ENCODE measurements at places on chromosomes 6 and 20.
A peak's percentile ranks its signal among the peaks of the same experiment; 100 is the strongest.

DNA sequence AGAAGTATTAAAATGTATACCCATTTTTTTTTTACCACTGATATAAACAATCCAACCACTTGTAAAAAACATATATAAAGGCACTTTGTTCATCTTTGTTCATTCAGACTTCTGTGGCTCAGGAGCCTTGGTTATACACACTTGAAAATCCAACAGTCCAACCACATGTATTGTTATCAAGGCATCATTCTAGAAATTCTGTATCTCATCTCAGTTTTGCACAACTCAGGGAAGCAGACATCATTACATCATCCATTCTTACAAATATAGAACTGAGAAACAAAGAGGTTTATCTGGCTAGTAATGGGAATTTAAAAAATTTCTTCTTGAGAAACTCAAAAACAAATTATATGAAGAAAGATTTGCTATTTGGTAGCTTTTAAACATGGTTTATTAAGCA lies 88.1 kb downstream of the HMGCLL1 start:
- no peak for DNase-seq

- DNase-seq: no peak
Observed at GRCh38 chr6:9482030-9482738, 932.7 kb downstream of the TFAP2A start.

- no peak for DNase-seq
Observed at GRCh38 chr6:38503032-38503773, 136.5 kb downstream of the BTBD9 start.

GRCh38 chr6:109736273-109737025 lies 45.4 kb downstream of the FIG4 start:
- no peak for DNase-seq

- DNase-seq: no peak
Observed at GRCh38 chr6:66186756-66187155, 479.7 kb upstream of the EYS start.

DNA sequence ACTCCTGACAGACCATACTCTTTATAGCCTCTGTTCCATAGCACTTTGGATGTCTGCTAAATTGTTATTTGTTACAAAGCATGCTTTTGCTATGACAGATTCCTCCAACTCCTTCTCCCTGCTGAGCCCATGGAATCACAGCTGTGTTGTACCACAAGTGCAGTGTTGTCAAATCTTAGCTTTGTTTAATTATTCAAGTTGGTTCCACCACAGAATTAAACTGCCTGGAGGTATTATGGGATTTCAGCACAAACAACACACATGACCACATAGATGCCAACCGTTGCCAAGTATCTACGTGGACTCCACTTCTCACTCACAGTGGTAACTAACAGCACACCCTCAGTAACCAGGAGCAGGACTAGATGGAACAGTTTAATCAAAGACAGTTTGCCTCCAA lies 32.7 kb upstream of the MARCKS start:
- DNase-seq: no peak

GRCh38 chr6:44002067-44002592 lies 125.1 kb downstream of the MRPL14 start:
- no peak for DNase-seq

DNA sequence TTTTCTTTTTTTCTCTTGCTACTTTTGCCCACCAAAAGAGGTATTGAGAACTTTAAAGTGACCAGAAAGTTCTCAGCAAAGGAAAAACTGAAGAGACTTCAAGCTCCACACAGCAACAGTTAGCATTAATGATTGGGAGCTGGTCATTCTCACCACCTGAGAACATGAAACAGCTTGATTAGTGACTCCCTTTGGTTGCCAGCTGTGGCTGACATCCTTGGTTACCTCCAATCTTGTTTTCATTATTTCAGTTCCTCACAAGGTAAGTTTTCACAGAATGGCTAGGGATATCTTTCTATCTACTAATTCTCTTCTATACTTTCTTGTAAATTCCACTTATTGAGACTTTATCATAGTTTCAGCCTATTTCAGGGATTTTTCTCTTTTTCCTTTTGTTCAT lies 427.9 kb downstream of the QKI start:
- no peak for DNase-seq

DNA sequence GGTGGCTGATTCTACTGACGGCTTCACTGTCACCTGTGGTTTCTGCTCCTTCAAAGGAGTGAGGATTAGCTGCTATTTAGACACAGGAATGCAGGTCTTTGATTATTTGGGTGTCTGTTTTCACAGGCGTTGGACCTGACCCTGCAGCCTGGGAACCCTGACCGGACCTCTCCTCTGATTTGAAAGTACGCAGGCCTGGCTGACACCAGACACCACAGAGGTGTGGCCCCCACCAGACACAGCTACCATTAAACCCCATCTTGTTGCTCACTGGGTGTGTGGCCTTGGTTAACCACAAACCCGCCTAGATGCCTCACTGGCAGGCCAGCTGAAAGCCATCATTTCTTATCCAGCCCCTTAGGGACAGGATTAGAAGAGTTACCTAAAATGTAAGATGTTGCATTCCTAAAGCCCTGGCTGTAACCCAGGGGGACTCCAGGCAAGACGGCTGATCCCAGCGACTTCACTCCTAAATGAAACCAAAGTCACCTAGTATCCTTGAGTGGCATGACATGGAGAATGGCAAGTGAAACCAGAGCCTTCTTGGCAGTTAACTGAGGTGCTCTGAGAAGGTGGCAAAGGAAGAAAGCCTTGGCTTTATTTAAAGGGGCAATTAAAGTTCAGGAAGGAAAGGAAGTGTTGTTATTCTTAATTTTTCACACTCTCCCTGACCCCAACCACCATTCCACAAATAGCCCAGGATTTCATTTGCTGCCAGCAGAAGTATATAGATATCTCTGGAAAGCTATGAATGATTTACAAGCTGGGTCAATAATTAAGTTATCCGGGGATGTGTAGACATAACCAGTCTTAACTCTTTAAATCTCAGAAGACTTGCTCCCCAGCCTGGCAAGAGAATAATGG lies 169.9 kb downstream of the QRSL1 start:
- DNase-seq: no peak

- DNase-seq: no peak
Observed at GRCh38 chr6:128388380-128388779, 132.0 kb downstream of the PTPRK start.

DNA sequence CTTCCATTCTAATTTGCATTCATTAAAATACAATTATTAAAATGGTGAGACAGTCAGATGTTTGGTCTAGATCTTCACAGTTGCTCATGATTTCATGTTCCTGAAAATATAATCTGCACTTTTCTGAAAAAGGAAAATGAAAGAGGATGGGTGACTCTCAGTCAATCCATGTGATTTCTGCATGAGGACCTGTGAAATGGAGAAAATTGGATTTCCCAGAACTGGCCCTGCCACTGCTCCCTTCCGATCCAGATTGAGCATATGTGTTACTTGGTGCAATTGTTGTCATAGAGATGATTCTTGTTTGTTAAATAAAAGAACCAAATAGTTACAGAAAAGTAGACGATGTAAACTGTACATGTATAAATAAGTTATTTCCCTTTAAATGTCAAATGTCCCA lies 37.4 kb downstream of the HAO1 start:
- no peak for DNase-seq

GRCh38 chr20:50854506-50855249 lies 59.8 kb downstream of the BCAS4 start:
- DNase-seq: no peak

- DNase-seq: no peak
Observed at GRCh38 chr6:70823651-70824050, 133.2 kb downstream of the B3GAT2 start.

DNA sequence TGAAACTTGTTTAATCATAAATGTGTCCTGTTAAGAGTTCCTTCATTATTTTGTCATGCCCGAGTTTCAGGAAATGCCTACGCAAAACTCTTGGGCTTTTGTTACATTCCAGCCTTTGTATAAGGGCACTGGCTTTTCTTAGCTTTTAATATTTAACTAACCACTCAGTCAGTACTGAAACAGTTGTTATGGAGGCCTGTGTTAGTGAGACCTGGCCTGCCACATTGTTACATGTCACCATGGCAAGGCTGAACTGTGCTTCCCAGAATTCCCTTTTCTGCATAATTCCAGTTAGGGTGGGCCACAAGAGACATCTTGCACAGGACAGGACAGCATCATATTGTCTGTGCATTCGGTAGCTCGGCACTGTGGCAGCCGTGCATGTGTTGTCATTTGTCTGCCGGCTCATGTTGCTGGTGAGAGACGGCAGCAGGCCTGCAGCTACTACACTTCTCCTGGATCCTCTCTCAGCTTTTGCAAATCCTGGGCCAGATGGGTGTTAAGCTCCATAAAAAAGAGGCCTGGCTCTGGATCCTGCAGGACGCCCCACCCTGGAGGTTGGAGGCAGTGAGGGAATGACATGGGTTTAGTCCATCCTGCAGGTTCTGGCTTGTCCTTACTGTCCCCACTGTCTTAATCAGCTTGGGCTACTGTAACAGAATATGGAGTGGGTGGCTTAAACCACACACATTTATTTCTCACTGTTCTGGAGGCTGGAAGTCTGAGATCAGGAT lies 128.8 kb upstream of the DTNBP1 start:
- DNase-seq: no peak

- DNase-seq: no peak
Observed at GRCh38 chr20:58480551-58481336, 34.5 kb downstream of the APCDD1L start.

DNA sequence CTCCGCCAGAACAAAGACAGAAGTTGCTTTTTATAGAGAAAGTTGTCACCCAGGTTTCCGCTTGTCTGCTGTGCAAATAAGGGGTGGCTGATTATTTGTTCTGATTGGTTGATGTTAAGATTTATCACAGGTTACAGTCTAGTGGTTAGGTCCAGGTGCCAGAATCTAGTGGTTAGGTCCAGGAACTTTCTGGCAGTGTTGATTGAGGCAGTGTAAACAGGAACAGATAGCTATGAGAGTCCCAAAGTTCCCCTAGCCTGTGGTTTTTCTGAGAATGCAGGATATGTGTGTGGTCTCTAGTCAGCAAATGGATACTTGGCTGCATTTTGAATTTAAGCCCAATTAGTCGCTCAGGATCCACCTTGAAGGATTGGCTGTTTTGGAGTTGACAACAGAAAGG lies 148.0 kb downstream of the TMEM200A start:
- DNase-seq: peak; percentile 25

DNA sequence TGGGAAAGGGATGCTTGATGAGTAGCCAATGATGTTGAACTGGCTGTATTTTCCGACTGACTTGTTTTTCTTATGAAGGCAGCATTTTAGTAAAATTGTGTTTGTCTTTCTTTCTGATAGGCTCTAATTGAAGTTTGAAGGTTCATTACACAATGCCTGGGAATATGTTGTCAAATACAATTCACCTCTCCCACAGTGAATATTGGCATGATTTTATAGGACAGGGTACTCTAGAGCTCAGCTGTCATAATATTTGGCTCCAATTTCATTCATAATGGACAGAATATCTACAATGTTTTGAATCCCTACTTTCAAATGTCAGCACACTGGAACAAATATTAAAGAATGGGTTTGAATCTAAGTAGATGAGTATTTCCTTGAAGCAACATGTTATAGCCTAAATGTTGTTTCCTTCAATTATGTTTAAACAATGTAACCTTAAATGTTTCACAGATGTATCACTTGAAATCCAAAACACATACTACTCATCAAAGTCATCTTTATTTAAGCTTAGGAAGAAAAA lies 81.4 kb downstream of the LAMA2 start:
- no peak for DNase-seq

DNA sequence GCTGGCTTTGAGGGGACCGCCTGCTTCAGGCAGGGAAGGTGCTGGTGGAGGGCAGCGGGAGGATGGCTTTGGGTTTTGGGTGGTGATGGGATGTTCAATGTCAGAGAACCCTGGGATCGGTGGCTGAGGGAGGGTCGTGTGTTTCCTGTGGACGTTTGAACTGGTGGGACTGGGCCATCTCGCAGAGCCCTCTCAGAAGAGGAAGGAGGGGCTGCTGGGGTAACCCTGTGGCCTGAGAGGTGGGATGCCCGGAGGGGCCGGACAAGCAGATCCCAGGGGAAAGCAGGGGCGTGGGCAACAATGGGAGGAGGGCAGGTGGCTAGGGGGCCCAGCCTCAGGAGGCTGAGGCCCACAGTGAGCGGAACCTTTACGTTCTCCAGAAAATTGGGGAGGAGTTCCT lies 34.9 kb downstream of the PYGB start:
- no peak for DNase-seq

DNA sequence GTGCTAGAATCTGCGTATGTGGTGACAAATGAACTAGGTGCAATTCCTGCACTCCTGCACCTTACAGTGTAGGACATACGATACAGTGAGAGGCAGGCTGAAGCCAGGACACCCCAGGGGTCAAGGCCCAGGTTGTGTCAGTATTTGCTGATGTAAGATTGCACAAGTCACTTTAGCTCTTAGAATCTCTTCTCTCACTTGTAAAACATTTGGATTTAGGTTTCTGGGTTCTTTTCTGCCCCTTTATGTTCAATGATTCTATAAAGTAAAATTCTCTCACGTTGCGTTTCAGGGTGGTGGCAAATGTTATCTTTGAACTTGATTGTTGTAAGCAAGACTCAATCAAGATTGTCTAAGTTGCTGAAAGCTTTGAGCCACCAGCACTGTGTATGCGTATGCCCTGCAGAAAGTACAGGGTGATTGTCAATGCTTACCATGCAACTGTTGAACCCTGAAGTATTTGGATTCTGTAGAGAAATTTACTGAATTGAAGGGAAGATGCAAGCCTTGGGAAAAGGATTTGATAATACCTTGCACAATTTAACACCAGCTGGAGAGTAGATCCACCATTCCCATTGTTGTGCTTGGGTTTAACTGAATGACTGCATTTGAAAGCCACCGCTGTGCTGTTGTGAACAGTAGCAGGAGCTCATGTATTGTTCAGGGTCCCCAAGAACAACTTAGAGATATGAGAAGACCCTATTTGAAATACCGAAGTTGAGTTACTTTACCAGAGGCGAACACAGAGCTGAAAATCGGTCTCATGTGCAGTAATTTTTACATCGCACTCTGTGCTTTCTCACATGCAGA lies 106.1 kb upstream of the CITED2 start:
- DNase-seq: no peak

DNA sequence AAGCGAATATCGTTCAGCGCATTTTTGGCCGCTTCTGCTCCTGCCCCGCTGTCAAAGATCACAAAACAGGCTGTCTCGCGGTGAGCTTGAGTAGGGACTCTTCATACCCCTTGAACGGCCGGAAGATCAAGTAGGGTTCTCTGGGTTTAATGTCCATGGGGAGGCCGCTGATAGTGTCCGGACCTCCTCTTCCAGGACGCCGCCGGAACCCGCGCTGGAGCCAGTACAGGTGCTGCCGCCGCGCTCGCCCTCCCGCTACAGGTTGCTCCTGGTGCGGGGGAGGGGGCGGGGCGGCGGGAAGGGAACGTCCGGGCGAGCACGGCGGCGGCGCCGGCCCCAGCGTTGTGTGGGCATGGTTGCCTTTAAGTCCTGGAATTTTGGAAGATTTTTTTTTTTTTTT lies 67.4 kb downstream of the KHDC1L start:
- no peak for DNase-seq

All from activated gamma-delta T cell treated with anti-CD3 and anti-CD28 coated beads, Interleukin-2, amount 50 U/mL, for 16 hours (primary cell).